ENCODE measurements at places on chromosomes 6 and 20. TPM values are rescaled to one million over a fixed set of nuclear protein-coding genes. Genes with fewer than 3 reads are reported as not detected.

The ZSCAN12 gene
- total RNA-seq, result 4.4 TPM

The NOL7 gene
- total RNA-seq, result 80.8 TPM

The OPN5 gene
- not detected for total RNA-seq

The JARID2 gene
- 26.6 TPM for total RNA-seq

The ZBTB46 gene
- 0.20 TPM for total RNA-seq

The GGTLC1 gene
- total RNA-seq, result not detected

The NNAT gene
- total RNA-seq, result 0.91 TPM

The DEFB124 gene
- not detected for total RNA-seq

The EFCAB8 gene
- total RNA-seq, result 0.45 TPM
